ENCODE measurements at places on chromosomes 13 and 19.
A peak's percentile ranks its signal among the peaks of the same experiment; 100 is the strongest.

DNA sequence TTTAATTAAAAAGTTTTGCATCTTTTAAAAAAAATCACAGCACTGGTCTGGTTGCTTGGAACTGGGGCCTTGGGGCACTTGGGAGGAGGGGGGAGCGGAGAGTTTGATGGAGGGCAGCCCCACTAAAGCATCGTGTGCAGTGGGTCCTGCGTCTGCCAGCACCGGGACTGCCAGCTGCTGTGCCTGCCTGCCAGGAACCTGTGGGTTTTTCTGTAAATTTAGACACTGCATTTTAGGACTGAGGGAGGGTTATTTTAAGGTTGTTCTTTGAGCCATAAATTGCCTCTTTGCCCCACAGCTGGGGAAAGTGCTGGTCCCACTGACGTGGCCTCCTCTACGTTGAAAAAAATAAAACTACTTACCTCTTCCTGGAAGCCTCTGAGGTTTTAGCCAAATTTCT lies 2.9 kb downstream of the KLF2 start:
- DNase-seq: no peak

GRCh38 chr19:39996218-39996810 lies 546 bp upstream of the ZNF546 start:
- DNase-seq: peak; percentile 42

GRCh38 chr19:964761-965694 lies 19.1 kb upstream of the WDR18 start:
- DNase-seq: no peak

DNA sequence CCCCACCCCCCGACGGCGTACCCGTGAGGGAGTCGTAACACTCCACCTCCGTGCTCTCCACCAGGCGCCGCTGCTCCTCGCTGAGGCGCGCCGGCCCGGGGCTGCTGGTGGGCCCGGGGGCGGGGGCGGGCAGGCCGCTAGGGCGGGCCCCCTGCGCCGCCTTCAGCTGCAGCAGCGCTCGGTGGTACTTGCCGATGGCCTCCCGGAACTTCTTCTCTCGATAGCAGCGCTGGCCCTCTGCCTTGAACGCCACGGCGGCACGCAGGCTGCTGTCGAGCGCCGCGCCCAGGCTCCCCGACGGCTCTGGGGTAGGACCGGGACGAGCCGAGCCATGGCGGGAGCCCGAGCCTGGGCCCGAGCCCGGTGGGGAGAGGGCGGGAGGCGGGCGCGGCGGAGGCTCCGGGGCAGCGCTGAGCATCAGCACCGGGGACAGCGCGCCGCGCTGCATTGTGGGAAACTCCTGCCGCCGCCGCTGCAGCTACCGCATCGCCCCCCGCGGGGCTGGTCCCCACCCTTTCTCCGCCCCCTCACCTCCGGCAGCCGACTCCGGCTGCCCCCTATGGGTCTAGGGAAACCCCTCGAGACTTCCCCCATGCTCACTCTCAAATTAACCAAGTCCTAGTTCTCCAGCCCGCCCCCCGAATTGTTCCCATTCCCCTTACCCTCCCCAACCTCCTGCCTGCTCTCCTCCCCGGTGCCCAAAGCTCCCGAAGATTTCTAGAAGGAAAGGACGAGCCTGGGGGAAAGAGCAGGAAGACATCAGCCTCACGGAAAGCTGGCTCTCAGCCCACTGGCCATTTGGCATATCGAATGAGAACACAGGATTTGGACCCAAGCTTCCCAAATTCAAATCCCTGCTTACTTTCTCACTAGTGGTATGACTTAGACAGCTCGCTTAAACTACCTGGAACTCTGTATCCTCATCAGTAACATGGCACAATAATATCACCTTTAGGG lies at the start of gene TTC9B:
TSS of gene TTC9B (minus strand) at position 451 of the 957 bp plus-strand sequence. CDS start at position 448, 3 bp downstream.
- peak; percentile 52 for DNase-seq

GRCh38 chr13:100588331-100589177 lies at the start of gene GGACT:
Gene GGACT, minus strand, starts transcription at chr13:100588789. Its CDS starts 56,198 bp downstream, at chr13:100532591.
- peak; percentile 73 for DNase-seq

GRCh38 chr19:29702161-29702962 lies 12.7 kb downstream of the C19orf12 start:
- DNase-seq: no peak

GRCh38 chr13:94328381-94329041 lies 151.0 kb downstream of the DCT start:
- no peak for DNase-seq

Measured in hepatic stellate cell (primary cell).